ENCODE measurements at places on chromosomes 5 and 9. TPM values are rescaled to one million over a fixed set of nuclear protein-coding genes. Genes with fewer than 3 reads are reported as not detected.

KLHL3 gene
- 9.0 TPM for polyA plus RNA-seq

GRCh38 chr5:96252596-96252995 lies 180.5 kb downstream of the PCSK1 start:
- no peak for DNase-seq

- DNase-seq, result no peak
Observed at GRCh38 chr5:111615054-111615453, 102.7 kb upstream of the STARD4 start.

GRCh38 chr5:54309691-54310432 lies 511 bp downstream of the ARL15 start:
- peak; percentile 36 for DNase-seq

GRCh38 chr5:91712718-91713117 lies 329.6 kb upstream of the ARRDC3 start:
- no peak for DNase-seq

DNA sequence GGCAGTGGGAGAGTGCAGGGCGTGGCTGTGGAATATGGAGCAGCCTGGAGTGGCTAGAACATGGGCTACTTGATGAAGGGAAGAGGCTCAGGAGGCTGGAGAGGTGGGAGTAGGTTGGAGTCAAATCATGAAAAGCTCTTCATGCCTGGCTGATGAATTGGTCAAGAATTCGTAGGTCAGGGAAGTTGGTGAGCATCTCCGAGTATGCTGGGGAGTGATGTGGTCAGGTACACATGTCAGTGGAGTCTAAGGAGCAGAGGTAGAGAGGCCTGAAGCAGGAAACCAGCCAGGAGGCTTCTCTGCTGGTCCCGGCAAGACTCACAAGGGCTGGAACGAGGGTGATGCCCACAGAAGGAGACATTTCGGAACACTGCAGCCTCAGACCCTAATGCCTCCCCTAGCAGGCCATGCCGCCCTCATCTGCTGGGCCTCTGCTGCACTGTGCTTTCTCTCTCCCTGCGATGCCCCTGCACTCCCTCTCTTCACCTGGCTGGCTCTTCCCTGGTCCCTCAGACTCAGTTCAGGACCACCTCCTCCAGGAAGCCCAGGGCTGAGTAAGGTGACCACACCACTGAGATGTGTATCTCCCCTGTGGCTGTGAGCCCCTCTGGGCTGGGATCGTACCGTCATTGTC lies 33.6 kb downstream of the TMOD1 start:
- DNase-seq, result no peak

Data from left renal pelvis (tissue), 4 donors.